ENCODE measurements at places on chromosomes 4 and X. TPM values are rescaled to one million over a fixed set of nuclear protein-coding genes. Genes with fewer than 3 reads are reported as not detected.

Gene ATP11C
- total RNA-seq, result 18.4 TPM

GRCh38 chr4:8133897-8134563 is 24.6 kb downstream of the ABLIM2 start:
- no peak overlapping the region for H3K4me3 ChIP-seq
- no peaks in the 10 kb centered on the region for H3K4me1 ChIP-seq
- H3K27ac ChIP-seq, result no peak overlapping the region
- peaks cover 3% of the 10 kb centered on the region for H3K27me3 ChIP-seq
- DNase-seq, result no peak

GRCh38 chrX:132651421-132652086 is 162.7 kb upstream of the MBNL3 start:
- H3K4me1 ChIP-seq, result no peaks in the 10 kb centered on the region
- H3K27me3 ChIP-seq, result peaks cover 6% of the 10 kb centered on the region
- DNase-seq, result no peak
- no peaks in the 10 kb centered on the region for H3K36me3 ChIP-seq
- H3K27ac ChIP-seq, result no peak overlapping the region

DNA sequence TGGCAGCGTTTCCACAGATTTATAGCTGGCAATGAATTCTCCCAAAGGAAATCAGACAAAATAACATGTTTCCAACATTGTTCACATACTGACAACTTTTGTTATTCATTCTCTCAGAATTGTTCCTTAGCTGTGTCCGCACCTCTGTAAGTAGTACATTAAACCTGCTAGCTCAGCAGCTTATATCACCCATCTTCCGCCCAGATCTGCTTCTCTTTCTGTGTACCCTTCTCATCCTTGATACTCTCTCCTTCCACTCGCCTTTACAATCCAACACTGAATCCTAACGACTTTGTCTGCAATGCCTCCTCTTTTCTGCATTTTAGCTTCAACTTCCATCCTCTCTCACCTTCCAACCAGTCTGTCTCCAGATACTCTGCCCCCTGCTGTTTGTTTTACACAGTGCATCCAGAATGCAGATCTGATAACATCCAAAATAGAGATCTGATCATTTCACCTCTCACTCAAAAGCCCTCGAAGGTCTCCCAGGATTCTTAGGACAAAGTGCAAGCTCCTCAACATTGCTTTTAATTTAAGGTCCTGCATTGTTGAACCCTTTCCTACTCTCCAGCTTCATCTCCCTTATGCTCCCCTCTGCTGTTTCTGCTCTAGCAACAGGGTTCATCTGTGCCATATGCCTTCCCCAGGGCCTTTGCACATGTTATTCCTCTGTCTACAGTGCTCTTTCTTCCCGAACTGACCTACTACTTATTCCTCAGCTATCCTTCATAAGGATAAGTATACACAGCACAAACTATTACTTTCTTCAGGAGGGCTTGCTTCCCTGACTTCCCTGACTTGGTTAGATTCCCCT is 67.3 kb upstream of the VBP1 start:
- no peaks in the 10 kb centered on the region for H3K36me3 ChIP-seq
- H3K4me3 ChIP-seq, result no peak overlapping the region
- H3K4me1 ChIP-seq, result no peaks in the 10 kb centered on the region
- no peaks in the 10 kb centered on the region for H3K27me3 ChIP-seq
- H3K27ac ChIP-seq, result no peak overlapping the region

- no peak overlapping the region for H3K27ac ChIP-seq
- H3K4me1 ChIP-seq, result no peaks in the 10 kb centered on the region
- no peaks in the 10 kb centered on the region for H3K27me3 ChIP-seq
- no peak for DNase-seq
- no peak overlapping the region for H3K4me3 ChIP-seq
- H3K36me3 ChIP-seq, result no peaks in the 10 kb centered on the region
Measured at GRCh38 chr4:29619168-29619567, 1101.0 kb upstream of the PCDH7 start.

DNA sequence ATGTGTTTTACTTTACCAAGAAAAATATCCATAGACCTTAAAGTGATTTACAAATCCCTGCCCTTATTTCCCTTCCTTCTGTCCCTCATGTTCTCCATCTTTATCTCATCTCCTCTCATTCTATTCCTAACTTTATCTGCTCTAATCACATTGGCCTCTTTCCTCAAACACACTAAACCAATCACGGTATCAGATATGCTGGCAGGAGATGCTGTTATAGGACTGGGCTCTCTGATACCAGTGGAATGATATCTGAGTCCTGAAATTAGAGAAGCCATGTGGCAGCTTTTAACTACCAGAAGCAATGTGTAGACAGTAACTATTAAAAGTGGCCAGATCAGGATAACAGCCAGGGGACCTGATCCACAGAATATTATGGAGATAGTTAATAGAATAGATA is 49.9 kb upstream of the GIMD1 start:
- no peak for DNase-seq
- H3K36me3 ChIP-seq, result no peaks in the 10 kb centered on the region
- H3K27ac ChIP-seq, result no peak overlapping the region
- H3K27me3 ChIP-seq, result no peaks in the 10 kb centered on the region
- H3K4me3 ChIP-seq, result no peak overlapping the region

DNA sequence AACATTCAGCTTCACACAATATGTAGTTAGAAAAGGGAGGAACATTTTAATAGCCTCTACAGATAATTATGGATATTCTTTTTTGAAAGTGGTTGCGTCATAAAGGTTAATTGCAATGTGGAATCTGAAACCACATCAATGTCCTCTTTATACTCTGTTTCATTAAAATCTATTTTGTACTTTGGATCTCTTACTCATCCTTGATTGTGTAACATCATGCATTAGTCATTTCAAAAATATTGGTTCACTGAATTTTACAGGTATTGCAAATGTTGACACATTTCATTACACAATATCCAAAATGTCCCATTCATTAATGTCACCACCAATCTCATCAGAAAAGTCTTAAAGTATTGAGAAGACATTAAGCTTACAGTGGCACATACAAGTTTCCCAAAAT is 62.7 kb upstream of the USP9X start:
- no peaks in the 10 kb centered on the region for H3K27me3 ChIP-seq
- H3K4me1 ChIP-seq, result no peaks in the 10 kb centered on the region
- no peak overlapping the region for H3K4me3 ChIP-seq
- H3K27ac ChIP-seq, result no peak overlapping the region
- H3K36me3 ChIP-seq, result no peaks in the 10 kb centered on the region

DNA sequence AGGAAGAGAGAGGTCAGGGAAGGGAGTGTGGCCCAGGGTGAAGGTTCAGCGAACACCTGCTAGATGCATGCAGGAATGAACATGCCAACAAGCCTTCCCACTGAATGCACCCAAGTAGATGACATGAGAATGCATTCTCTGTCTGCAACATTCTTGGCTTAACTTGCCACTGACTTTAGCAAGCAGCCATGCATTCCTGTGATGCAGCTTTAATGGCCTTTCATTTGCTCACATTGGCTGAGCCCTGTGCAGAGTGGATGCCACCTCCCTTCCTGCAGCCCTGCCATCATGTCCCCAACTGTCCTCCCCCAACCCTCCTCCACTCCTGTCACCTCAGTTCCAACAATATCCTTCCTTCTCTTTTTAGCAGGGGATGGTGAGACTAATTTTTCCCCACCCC is 25.3 kb upstream of the MTNR1A start:
- H3K36me3 ChIP-seq, result no peaks in the 10 kb centered on the region
- H3K4me1 ChIP-seq, result no peaks in the 10 kb centered on the region
- no peak overlapping the region for H3K4me3 ChIP-seq
- no peaks in the 10 kb centered on the region for H3K27me3 ChIP-seq
- DNase-seq, result no peak
- no peak overlapping the region for H3K27ac ChIP-seq

DNA sequence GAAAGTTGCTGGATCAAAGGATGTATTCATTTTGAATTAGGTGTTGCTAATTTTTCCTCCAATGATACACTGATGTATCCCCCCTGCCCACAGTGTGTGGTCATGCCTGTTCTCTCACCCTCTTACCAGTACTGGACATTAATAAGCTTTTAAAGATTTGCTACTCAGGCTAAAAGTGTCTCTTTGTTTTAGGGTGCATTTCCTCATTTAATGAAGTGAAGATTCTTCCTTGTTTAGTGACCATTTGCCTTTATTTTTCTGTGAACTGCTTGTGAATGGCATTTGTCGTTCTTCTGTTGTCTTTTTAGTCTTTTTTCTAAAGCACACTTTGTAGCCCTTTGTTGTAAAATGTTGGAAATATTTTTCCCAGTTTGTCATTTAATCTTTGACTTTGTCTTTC is 5.0 kb downstream of the MSMO1 start:
- peaks cover 27% of the 10 kb centered on the region for H3K36me3 ChIP-seq
- no peak overlapping the region for H3K4me3 ChIP-seq
- H3K4me1 ChIP-seq, result peaks cover 18% of the 10 kb centered on the region
- H3K27me3 ChIP-seq, result no peaks in the 10 kb centered on the region
- no peak overlapping the region for H3K27ac ChIP-seq
- no peak for DNase-seq
